NCI-H524 treated with DMSO at 0.1 percent for 48 hours (cell line): ENCODE measurements at places on chromosomes 1 and 21.

GRCh38 chr1:204421441-204421840 lies 9.8 kb upstream of the PPP1R15B start:
- DNase-seq = no peak

DNA sequence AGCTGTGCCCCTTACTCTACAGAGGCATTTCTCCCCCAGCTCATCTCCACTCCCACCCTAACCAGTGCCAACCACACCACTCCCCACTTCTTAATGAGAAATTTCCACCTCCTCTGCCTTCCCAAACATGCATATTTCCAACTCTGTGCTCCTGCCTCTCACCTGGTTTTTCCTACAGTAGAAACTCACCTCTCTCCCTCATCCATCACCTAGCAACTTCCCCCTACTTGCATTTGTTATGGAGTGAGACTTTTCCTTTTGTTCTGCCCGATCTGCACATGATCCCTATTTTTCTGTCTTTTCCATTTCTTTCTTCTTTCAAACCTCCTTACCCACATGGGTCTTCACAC lies 11.9 kb downstream of the RGS8 start:
- no peak for DNase-seq

- no peak for DNase-seq
Observed at GRCh38 chr1:24195874-24196273, 8.8 kb upstream of the IFNLR1 start.

GRCh38 chr1:236869911-236870310 lies 74.8 kb downstream of the MTR start:
- no peak for DNase-seq

DNA sequence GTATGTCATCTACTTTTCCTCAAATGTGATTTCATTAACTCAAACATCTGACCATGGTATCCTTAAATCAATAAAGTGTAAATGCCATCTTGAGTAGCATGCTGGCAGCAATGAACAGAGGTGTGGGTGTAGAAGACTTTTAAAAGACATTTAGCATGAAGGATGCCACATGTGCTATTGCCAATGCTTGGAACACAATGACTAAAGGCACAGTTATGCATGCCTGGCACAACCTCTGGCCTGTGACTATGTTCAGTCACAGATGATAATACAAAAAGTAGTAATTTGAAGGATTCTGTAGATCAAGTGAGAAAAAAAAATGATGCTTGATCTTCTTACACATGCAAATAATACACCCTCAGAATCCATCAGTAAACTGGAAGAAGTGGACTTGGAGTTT lies 938.9 kb upstream of the ADGRL4 start:
- DNase-seq = no peak

GRCh38 chr1:1200876-1201810 lies 5.2 kb downstream of the TNFRSF18 start:
- no peak for DNase-seq

DNA sequence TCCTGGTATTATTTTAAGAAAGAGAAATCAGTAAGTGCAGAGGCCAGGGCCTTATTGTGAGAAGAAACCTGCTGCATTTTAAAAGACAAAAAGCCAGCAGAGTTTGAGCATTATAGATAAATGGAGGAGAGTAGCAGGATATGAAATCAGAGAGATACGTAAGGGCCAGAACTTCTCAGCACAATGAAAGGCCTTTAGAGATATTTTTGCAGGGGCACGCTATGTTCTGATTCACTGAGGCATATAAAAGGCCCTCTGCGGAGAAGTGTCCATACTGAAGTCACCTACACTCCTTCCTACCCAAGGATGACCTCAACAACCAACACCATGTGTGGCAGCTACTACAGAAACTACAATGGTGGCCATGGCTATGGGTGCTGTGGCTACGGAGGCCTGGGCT lies at the start of gene KRTAP6-3:
TSS of gene KRTAP6-3 (plus strand) at position 301 of the 400 bp plus-strand sequence. CDS start at position 307, 6 bp downstream.
- no peak for DNase-seq

DNA sequence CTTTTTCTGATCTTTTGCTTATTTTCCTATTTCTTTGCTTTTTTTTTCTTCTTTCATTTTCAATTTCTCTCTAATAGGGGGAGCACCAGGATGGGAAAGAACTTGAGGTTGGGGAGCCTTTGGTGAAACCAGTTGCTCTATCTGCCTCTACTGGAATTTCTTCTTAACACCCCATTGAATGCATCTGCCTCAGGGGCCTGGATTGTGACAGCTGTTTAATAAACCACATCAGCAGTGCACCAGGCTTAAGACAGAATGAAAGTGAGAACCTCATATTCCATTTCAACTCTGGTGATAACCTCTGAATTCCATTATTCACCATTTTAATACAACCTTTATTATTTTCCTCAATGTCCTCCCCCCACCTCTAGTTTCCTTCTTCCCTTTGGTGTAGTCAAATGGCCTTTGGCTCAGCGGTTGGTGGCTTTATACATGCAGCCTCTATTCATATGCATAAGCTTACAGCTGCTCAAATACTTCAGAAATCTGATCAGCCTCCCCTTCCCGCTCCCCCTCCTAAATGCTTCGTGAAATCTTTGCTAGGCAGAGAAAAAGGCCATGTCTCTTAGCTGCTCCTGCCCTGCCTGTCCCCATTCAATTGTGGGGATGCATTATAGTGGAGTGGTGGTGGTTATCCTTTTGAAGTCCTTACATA lies 537.3 kb upstream of the PLXNA2 start:
- no peak for DNase-seq

GRCh38 chr1:172497230-172497629 lies 35.7 kb upstream of the SUCO start:
- no peak for DNase-seq

DNA sequence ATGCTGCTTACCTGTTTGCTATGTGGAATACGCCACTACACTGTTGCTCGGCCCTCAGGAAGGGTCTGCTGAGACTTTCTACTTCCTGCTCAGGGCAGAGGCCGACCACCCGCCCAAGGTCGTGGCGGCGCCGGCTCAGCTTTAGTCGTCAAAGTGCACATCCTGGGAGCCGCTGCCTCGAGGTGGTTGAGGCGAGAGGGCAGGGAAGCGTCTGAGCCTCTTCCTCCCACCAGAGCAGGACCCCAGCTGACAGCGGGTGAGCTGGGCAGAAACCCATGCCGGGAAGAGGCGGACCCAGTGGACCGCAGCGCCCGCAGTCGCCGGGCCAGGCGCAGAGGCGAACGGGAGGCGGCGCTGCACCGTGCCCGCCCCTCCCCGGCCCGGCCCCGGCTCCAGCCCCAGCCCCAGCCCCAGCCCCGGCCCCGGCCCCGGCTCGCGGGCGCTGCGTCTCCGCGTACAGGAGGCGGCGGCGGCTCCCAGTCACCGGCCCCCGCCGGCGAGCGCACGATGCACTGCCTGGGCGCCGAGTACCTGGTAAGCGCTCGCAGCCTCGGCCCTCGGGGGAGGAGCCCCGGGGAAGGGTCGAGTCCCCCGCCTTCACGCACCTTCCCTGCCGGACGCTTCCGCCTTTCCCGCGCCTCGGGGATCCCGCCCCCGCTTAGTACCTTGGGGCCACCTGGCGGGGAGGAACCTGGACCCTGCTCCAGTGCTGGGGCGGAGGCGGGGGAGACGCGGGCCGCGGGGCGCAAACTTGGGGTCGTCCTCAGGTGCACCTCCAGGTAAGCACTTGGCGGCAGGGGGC lies at the start of gene SLC44A3:
TSS of gene SLC44A3 (plus strand) at position 413 of the 802 bp plus-strand sequence. CDS start at position 508, 95 bp downstream.
- no peak for DNase-seq

DNA sequence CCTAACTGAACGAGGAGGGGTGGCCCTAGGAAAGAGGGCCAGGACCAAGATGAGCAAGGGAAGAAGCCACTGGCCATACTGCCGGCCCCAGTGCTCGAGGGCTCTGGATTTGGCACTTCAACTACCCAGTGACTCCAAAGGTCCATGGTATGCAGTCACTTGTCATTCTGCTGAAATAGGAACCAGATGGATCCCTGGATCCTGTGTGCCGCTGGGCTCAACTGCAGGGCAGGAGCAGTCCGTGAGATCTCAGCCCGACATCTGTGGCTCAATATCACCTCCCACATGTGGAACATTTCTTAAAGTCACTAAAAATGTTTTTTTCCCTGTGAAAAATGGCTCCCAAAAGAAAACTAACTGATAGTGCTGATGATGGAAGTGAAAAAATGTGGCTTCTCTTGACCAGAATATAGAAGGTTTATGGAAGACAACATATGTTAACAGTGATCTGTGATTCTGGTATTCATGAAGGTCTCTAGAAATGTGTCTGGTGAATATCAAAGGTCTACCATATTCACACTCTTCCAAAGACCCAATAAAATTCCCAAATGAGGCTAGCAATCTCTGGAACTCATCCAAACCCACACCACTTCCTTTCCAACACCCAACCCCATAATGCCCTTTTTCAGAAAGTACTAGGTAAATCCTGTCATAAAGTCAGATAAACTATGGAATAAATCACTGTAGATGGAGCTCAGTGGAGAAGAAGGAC lies 24.1 kb downstream of the PAFAH2 start:
- no peak for DNase-seq

DNA sequence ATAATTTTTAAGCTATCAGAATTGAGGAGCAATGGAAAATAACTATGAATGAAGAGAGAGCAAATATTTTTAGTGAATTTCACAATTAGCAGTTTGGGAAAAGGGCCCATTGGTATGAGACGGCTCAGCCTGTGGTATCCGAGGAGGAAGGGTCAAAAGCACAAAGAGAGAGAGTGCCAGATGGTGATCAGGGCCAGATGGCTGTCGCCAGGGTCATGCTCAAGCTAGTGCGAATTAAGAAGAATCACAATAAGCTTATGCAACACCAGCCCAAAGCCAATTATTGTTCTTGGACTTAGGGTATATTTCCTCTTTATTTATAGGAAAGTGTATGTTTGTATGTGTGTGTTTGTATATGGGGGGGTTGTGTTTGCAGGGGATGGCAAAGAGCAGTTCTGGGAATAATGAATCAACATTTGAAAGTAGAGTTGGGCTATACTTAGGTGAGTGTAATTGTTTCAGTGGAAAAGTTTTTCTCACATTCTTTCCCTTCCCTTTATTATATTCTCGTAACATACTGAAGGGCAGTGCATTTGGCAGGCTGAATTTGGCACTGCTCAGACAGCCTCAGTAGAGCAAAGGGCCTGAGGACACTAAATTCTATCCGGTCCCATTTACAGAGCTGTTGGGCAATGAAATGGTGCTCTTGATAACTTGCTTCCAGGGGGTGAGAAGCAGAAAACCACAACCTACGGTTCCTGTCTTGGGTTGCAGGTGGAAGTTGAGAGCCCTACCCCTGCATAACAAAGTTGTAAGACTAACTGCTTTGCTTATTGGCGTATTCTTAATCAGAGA lies 19.5 kb upstream of the DDR2 start:
- DNase-seq = peak; percentile 65

DNA sequence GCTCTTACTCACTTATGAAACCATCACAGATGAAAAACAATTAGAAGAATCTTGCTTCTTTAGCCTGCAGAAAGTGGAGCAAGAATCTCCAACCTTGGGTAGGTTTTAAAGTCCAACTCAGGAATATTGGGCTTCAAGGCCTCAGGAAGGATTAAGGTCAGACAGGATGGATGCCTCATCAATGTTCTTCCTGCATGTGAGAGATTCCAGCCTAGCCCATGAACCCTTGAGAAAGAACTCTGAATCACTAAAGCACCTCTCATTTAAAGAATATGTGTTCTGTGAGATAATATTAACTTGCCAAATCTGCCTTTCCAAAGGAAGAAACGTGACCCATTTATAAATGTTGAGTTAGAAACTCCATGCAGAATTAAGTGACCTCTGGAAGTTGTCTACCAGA lies 345.2 kb upstream of the CAMK1G start:
- no peak for DNase-seq

DNA sequence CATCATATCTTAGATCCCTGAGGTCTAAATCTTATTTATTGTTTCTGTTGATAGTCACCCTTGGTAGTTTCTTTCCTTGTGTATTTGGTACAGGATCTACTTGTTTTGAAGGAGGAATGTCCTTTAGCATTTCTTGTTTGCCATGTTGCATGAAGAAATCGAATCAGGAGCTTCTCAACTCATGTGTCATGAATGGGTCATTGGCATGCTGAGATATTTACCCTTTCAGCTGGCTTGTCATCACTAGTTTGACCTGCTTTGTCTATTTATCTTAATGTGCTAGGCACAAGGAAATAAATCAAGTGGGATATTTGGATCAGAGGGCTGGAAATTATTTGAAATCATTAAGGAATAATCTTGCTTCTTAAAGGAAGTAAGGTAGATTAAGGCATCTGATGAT lies 23.8 kb downstream of the THEM4 start:
- no peak for DNase-seq

DNA sequence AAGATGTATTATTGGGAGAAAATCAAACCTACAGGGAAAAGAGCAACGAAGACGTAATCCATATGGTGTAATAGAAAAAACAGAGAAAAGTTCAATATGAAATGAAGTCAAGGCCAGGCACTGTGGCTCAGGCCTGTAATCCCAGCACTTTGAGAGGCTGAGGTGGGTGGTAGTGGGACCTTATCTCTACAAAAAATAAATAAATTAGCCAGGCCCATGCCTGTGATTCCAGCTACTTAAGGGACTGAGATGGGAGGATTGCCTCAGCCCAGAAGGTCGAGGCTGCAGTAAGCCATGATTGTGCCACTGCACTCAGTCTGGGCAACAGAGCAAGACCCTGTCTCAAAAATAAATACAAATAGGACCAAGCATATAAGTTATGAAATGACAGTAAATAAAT lies 11.4 kb downstream of the DESI2 start:
- DNase-seq = no peak

- DNase-seq = no peak
Observed at GRCh38 chr21:42830456-42831455, 48.6 kb downstream of the WDR4 start.

DNA sequence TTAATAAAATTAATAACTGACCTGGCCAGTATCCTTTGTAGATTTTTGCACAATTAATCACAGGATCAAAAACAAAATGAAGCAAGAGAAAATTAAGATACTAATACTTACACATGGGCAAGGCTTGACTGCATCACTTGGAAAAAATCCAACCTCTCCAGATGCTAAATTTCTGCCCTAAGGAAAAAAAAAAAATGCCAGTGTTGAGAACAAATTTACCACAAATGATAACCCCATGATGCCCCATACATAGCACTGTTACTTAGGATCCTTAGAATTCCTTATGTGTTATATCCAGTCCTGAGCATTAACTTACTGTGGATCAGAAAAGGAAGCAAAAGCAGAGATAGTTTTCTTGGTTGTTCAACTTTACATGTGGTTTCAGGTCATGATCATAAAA lies 347.5 kb downstream of the VAV3 start:
- no peak for DNase-seq

DNA sequence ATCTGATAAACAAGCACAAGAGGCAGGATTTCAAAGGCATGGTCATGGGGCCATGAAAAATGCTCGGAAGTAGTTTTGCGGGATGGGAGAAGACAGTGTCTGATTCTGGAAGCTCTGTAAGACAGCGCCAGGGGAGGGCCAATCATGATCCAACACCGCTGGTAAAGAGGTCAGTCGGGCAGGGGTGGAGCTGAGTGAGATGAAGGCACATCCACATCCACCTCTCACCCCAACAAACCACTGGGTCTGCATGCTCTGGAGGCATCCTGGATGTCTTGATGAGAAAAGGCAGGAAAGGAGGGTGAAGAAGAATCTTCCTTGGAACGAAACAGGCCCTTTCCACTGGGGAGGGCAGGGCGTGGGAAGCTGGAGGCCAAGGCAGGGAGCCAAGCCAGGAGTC lies 288.3 kb downstream of the PCP4 start:
- DNase-seq = no peak
